Osteoblast (primary cell): ENCODE measurements at places on chromosomes 3 and 15. TPM values are rescaled to one million over a fixed set of nuclear protein-coding genes. Genes with fewer than 3 reads are reported as not detected.

SCN11A gene
- under 0.01 TPM in 1 of 2 replicates, not detected in the other for total RNA-seq

IL5RA gene
- not detected in 2 replicates for total RNA-seq

TMEM207 gene
- not detected in 2 replicates for total RNA-seq

CLDN16 gene
- under 0.01 TPM in 1 of 2 replicates, not detected in the other for total RNA-seq

GOLGA8T gene
- not detected in 2 replicates for total RNA-seq

RASGRF1 gene
- under 0.01 TPM in 1 of 2 replicates, not detected in the other for total RNA-seq

MORF4L1 gene
- total RNA-seq, result 446 and 456 TPM in 2 replicates

MAP3K13 gene
- total RNA-seq, result 16.3 and 20.9 TPM in 2 replicates

TMC3 gene
- total RNA-seq, result not detected in 2 replicates

MYZAP gene
- total RNA-seq, result under 0.01 TPM in 1 of 2 replicates, not detected in the other

DZIP1L gene
- 32.7 and 42.3 TPM in 2 replicates for total RNA-seq

REC114 gene
- not detected in 2 replicates for total RNA-seq

GYG1 gene
- total RNA-seq, result 42.3 and 54.8 TPM in 2 replicates

TLR9 gene
- total RNA-seq, result not detected in 2 replicates

GCNT3 gene
- 0.72 and 1.2 TPM in 2 replicates for total RNA-seq

C3orf49 gene
- total RNA-seq, result not detected in 2 replicates

RASL12 gene
- total RNA-seq, result under 0.01 and 0.36 TPM in 2 replicates

CTNNB1 gene
- total RNA-seq, result 1,105 and 1,165 TPM in 2 replicates

PLIN1 gene
- total RNA-seq, result under 0.01 TPM in 1 of 2 replicates, not detected in the other

NMB gene
- 6.9 and 8.5 TPM in 2 replicates for total RNA-seq

CMTM8 gene
- 1.4 and 4.4 TPM in 2 replicates for total RNA-seq

RETNLB gene
- total RNA-seq, result not detected in 2 replicates

PRKCI gene
- 54.8 and 69.1 TPM in 2 replicates for total RNA-seq

ATP11B gene
- 71.3 and 76.0 TPM in 2 replicates for total RNA-seq

COL7A1 gene
- total RNA-seq, result 12.7 and 21.4 TPM in 2 replicates

MED12L gene
- total RNA-seq, result 0.59 and 2.2 TPM in 2 replicates

NEK10 gene
- 58.6 and 69.8 TPM in 2 replicates for total RNA-seq

NPAP1 gene
- not detected in 2 replicates for total RNA-seq

CNTN4 gene
- total RNA-seq, result under 0.01 TPM in 1 of 2 replicates, not detected in the other

MKRN2OS gene
- total RNA-seq, result not detected in 2 replicates

HIGD1A gene
- 86.6 and 88.3 TPM in 2 replicates for total RNA-seq

PPP4R2 gene
- 83.7 and 84.3 TPM in 2 replicates for total RNA-seq

SLC7A14 gene
- total RNA-seq, result 0.29 and 0.36 TPM in 2 replicates

ZNF80 gene
- total RNA-seq, result not detected in 2 replicates

SLC12A1 gene
- total RNA-seq, result not detected in 2 replicates

WDR93 gene
- total RNA-seq, result under 0.01 and 0.36 TPM in 2 replicates

CASR gene
- not detected in 2 replicates for total RNA-seq

SLC22A13 gene
- total RNA-seq, result 0.29 and 0.36 TPM in 2 replicates

GOLGA8G gene
- total RNA-seq, result under 0.01 TPM in 1 of 2 replicates, not detected in the other

CRYBG3 gene
- 18.9 and 20.3 TPM in 2 replicates for total RNA-seq

SPATA12 gene
- total RNA-seq, result not detected in 2 replicates

LARP6 gene
- total RNA-seq, result 76.0 and 77.4 TPM in 2 replicates

LMAN1L gene
- total RNA-seq, result under 0.01 TPM in 1 of 2 replicates, not detected in the other

ARL8B gene
- 90.8 and 96.9 TPM in 2 replicates for total RNA-seq

RARRES1 gene
- total RNA-seq, result 13.6 and 19.5 TPM in 2 replicates
